Suprapubic skin (tissue), 4 donors: ENCODE measurements at places on chromosomes 7 and 10.

DNA sequence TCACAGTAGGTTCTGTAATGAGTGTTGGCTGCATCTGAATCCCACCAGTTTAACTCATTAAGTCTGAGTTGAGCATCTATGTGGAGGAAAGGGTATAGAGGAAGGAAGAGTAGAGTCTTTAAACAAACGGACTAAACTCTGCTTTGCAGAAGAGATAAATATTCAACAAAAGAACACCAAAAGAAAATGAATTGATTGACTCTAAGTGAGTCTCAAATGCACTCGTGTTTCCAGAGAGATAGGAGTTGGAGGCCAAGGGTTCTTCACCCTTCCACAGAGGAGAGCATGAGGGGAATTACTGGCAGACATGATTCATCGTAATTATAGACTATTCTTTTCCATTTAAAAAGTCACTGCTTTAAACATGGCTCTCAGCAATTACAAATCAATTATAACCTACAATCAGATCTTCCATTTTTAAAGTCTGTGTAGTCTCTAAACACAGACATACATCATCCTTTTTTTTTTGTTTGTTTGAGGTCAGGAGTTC lies 56.3 kb downstream of the PLPP4 start:
- no peak overlapping the region for H3K4me3 ChIP-seq
- no peaks in the 10 kb centered on the region for H3K27me3 ChIP-seq
- H3K27ac ChIP-seq = no peak overlapping the region
- H3K4me1 ChIP-seq = no peaks in the 10 kb centered on the region
- no peaks in the 10 kb centered on the region for H3K36me3 ChIP-seq

- H3K27me3 ChIP-seq = no peaks in the 10 kb centered on the region
- H3K4me3 ChIP-seq = no peak overlapping the region
- no peak overlapping the region for H3K27ac ChIP-seq
- peaks cover 3% of the 10 kb centered on the region for H3K4me1 ChIP-seq
- DNase-seq = no peak
These were observed 82.7 kb upstream of the GPR22 start for GRCh38 chr7:107387128-107387527.

DNA sequence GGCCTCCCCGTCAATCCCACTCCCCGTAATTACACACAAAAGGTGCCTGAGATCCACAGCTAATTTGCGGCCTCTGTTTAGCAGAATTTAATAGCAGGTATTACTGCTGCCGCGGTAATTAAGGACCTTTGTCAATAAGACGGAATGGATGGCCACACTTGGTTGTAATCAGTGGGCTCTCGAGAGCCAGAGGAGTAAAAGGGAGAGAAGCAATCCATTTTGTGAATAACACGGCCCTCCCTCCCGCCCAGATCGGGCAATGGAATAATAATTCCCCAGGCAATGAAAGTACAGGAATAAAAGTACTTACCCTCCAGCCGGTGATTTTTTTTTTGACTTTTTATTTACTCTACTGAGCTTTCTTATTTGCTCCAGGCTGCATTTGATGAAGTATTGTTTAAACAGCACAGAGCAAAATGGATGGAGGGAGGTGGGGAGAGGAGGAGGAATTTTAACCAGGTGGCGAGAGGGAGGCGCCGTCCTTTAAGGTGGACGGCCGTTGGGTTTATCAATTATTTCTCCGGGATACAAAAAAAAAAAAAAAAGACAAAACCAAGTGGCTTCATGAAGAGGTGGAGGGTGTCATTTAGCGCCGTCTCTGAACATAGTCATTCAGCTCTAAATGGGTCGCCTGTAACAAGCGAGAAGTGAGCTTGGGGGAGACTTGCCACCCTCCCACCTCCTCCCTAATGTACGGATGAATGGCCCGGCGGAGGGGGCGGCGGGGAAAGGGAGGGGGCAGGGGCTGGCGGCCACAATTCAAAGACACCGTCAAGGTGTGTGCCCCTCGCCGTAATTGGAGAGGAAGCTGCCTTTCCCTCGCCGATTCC lies 120.3 kb downstream of the BUB3 start:
- peaks cover 23% of the 10 kb centered on the region for H3K27me3 ChIP-seq
- H3K4me3 ChIP-seq = no peak overlapping the region
- H3K36me3 ChIP-seq = no peaks in the 10 kb centered on the region
- no peak overlapping the region for H3K27ac ChIP-seq
- peaks cover 4% of the 10 kb centered on the region for H3K4me1 ChIP-seq
- DNase-seq = no peak

GRCh38 chr7:157769526-157770215 lies 432.9 kb downstream of the DNAJB6 start:
- no peak overlapping the region for H3K27ac ChIP-seq
- H3K4me3 ChIP-seq = no peak overlapping the region

GRCh38 chr10:44161184-44161583 lies 223.7 kb downstream of the CXCL12 start:
- no peaks in the 10 kb centered on the region for H3K36me3 ChIP-seq
- no peak overlapping the region for H3K27ac ChIP-seq
- H3K4me1 ChIP-seq = no peaks in the 10 kb centered on the region
- no peak for DNase-seq

GRCh38 chr10:58715061-58715460 lies 202.4 kb downstream of the BICC1 start:
- H3K27me3 ChIP-seq = no peaks in the 10 kb centered on the region
- no peak overlapping the region for H3K4me3 ChIP-seq
- DNase-seq = no peak
- H3K36me3 ChIP-seq = no peaks in the 10 kb centered on the region
- H3K27ac ChIP-seq = no peak overlapping the region

- no peak overlapping the region for H3K27ac ChIP-seq
- no peak overlapping the region for H3K4me3 ChIP-seq
- H3K4me1 ChIP-seq = no peaks in the 10 kb centered on the region
- DNase-seq = no peak
- no peaks in the 10 kb centered on the region for H3K27me3 ChIP-seq
These were observed 160.1 kb downstream of the EXOC4 start for GRCh38 chr7:133412942-133413341.

DNA sequence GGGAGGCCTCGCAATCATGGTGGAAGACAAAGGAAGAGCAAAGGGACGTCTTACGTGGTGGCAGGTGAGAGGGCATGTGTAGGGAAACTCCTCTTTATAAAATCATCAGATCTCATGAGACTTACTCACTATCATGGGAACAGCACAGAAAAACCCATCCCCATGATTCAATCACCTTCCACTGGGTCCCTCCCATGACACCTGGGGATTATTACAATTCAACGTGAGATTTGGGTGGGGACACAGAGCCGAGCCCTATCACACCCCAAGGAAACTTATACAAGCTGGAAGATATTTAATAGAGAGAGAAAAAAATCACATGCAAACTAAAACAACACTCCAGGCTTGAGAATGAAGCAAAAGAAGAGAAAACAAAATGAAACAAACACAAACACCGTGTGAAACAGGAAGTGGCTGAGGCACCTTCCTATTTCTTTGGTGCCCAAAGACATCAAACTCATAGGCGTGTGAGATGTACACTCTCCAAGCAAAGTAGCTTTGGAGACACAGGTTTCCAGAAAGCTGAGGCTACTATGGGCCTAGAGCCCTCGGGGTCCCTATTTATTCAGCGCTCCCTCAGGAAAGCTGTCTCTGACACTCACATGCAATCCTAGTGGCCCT lies 97.2 kb downstream of the PRKCQ start:
- H3K36me3 ChIP-seq = no peaks in the 10 kb centered on the region
- H3K4me3 ChIP-seq = no peak overlapping the region
- no peak overlapping the region for H3K27ac ChIP-seq
- H3K27me3 ChIP-seq = no peaks in the 10 kb centered on the region
- H3K4me1 ChIP-seq = no peaks in the 10 kb centered on the region
- DNase-seq = no peak

- no peaks in the 10 kb centered on the region for H3K27me3 ChIP-seq
- no peak overlapping the region for H3K4me3 ChIP-seq
- no peaks in the 10 kb centered on the region for H3K36me3 ChIP-seq
- no peak for DNase-seq
- peaks cover 5% of the 10 kb centered on the region for H3K4me1 ChIP-seq
These were observed 73.2 kb upstream of the CCAR1 start for GRCh38 chr10:68647672-68648341.

GRCh38 chr7:7962851-7963250 lies 5.7 kb upstream of the GLCCI1 start:
- DNase-seq = no peak
- no peaks in the 10 kb centered on the region for H3K27me3 ChIP-seq
- H3K4me1 ChIP-seq = no peaks in the 10 kb centered on the region
- no peak overlapping the region for H3K27ac ChIP-seq
- no peak overlapping the region for H3K4me3 ChIP-seq
- no peaks in the 10 kb centered on the region for H3K36me3 ChIP-seq

- H3K27ac ChIP-seq = no peak overlapping the region
- H3K4me1 ChIP-seq = peaks cover 11% of the 10 kb centered on the region
- H3K36me3 ChIP-seq = no peaks in the 10 kb centered on the region
- no peaks in the 10 kb centered on the region for H3K27me3 ChIP-seq
These were observed 180.3 kb downstream of the CCDC71L start for GRCh38 chr7:106480616-106481031.

DNA sequence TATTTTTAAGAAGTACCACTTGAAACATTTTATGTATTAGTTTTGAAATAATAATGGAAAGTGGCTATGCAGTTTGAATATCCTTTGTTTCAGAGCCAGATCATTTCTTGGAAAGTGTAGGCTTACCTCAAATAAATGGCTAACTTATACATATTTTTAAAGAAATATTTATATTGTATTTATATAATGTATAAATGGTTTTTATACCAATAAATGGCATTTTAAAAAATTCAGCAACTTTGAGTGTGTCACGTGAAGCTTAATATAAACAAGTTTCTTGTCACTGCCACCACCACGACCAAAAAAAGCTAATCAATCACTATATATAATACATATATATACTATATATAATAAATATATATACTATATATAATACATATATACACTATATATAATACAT lies 4.8 kb downstream of the IL6 start:
- H3K4me3 ChIP-seq = no peak overlapping the region
- peaks cover 17% of the 10 kb centered on the region for H3K4me1 ChIP-seq
- no peaks in the 10 kb centered on the region for H3K36me3 ChIP-seq

- H3K4me3 ChIP-seq = no peak overlapping the region
- no peaks in the 10 kb centered on the region for H3K27me3 ChIP-seq
- no peaks in the 10 kb centered on the region for H3K4me1 ChIP-seq
- H3K27ac ChIP-seq = no peak overlapping the region
- H3K36me3 ChIP-seq = no peaks in the 10 kb centered on the region
- DNase-seq = no peak
These were observed 557.4 kb upstream of the VSTM2A start for GRCh38 chr7:53984776-53985175.

- no peak overlapping the region for H3K4me3 ChIP-seq
- no peak for DNase-seq
- no peaks in the 10 kb centered on the region for H3K4me1 ChIP-seq
- H3K36me3 ChIP-seq = no peaks in the 10 kb centered on the region
- H3K27ac ChIP-seq = no peak overlapping the region
- peaks cover 6% of the 10 kb centered on the region for H3K27me3 ChIP-seq
These were observed 59.6 kb upstream of the LYZL1 start for GRCh38 chr10:29229258-29229705.

DNA sequence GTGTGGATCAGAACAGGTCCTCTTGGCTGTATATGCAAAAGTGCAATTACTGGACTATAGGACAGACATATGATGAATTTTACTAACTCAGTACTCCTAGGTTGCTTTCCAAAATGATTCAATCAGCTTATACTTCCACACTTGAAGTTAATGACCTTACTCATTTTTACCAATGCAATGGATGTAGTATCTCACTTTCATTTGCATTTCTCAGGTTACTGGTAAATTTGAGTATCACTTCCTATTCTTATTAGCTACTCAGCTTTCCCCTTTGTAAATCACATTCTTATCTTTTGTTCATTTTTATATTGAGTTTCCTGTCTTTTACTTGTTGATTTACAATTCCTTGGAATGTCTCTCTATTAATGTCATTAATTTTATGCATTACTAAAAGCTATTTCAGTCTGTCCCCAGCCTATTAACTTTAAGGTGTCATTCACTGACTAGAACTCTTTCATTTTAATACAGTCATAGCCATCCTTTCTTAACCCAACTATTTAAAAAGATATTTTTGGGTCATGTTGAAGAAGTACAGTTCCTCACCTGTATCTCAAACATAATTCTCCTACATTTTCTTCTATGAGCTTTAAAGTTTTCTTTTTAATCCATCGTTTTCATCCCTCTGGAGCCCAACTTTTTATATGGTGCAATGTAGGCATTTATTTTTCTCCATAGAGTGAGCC lies 88.6 kb downstream of the VIM start:
- H3K4me3 ChIP-seq = no peak overlapping the region
- H3K4me1 ChIP-seq = no peaks in the 10 kb centered on the region
- DNase-seq = no peak
- no peaks in the 10 kb centered on the region for H3K36me3 ChIP-seq
- H3K27me3 ChIP-seq = no peaks in the 10 kb centered on the region
- no peak overlapping the region for H3K27ac ChIP-seq

GRCh38 chr10:92832121-92832520 lies 16.2 kb upstream of the EXOC6 start:
- no peak for DNase-seq
- no peaks in the 10 kb centered on the region for H3K4me1 ChIP-seq
- H3K36me3 ChIP-seq = no peaks in the 10 kb centered on the region

- no peak overlapping the region for H3K4me3 ChIP-seq
- H3K4me1 ChIP-seq = no peaks in the 10 kb centered on the region
- no peak for DNase-seq
- no peaks in the 10 kb centered on the region for H3K36me3 ChIP-seq
- H3K27ac ChIP-seq = no peak overlapping the region
- peaks cover 12% of the 10 kb centered on the region for H3K27me3 ChIP-seq
These were observed 141.1 kb upstream of the PCBD1 start for GRCh38 chr10:71029411-71029892.

DNA sequence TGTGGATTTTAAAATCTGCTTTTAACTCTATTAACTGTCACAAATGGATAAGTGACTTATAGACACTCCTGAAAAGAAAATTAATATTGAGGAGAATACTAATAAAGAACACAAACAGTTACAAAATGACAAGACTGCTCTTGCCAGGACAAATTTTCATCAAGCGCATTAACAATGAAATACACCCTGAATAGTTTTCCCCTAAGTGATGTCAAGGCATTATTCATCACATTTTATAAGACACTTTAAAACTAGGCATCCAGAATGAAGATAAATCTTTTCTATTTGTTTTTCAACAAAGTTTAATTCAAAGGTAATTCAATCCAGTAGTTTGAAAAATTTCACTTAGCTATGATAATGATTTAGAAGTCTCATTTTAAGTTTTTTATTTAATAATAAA lies 110.5 kb upstream of the SEC61G start:
- H3K4me3 ChIP-seq = no peak overlapping the region
- no peak overlapping the region for H3K27ac ChIP-seq
- H3K36me3 ChIP-seq = no peaks in the 10 kb centered on the region
- DNase-seq = no peak
- H3K4me1 ChIP-seq = no peaks in the 10 kb centered on the region

DNA sequence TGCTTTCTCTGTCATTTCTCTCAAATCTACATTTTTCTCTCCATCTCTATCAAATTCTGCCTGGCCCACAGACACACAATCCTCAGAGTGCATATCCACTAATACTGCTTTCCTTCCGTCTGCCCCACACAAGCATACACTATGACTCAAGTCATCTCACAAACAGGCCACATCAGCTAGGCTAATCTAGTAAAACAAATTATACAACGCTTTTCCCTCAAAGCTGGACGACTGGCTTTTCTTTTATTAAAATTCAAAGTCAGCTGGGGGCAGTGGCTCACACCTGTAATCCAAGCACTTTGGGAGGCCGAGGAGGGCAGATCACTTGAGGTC lies 161.1 kb downstream of the FAM107B start:
- no peak for DNase-seq
- peaks cover 9% of the 10 kb centered on the region for H3K4me1 ChIP-seq
- no peaks in the 10 kb centered on the region for H3K36me3 ChIP-seq
- H3K4me3 ChIP-seq = no peak overlapping the region
- H3K27me3 ChIP-seq = no peaks in the 10 kb centered on the region
- H3K27ac ChIP-seq = no peak overlapping the region
